ENCODE measurements at places on chromosomes 2 and 18.

DNA sequence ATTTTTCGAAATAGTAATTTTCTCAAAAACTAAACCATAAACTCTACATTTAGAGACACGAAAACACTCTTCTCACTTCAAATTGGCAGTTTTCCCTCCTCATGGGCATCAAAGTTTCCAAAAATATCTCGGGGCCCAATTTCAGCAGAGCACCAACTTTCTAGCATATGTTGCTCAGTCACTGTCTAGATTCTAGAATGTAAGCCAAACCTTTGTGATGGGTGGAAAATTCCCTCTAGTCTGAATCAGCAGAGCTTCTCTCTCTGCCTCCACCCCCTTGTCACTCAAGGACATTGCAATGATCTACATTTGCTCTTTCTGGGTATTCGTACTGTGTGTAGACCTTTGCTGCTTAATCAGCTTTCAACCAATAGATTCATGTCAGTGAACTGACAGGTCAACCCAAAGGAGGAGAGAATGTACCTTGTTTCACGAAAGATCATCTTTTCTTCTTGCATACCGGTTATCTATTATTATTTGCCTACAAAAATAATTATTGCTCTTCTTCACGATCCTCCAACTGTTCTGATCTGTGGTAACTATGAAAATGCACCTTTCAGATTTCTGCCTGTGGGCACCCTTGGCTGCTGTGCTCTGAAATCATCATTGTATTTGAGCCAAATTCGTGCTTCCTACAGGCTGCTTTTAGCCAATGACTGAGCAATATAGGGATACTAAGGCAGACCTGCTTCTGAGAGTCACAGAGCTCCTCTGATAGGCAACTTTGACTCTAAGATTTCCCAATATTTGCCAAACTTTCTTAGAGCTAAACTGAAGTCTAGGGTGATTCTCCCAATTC lies 38.7 kb upstream of the GLS start:
- DNase-seq = peak; percentile 66

- DNase-seq = no peak
These were observed 1138.8 kb upstream of the TMEFF2 start for GRCh38 chr2:193333539-193333938.

DNA sequence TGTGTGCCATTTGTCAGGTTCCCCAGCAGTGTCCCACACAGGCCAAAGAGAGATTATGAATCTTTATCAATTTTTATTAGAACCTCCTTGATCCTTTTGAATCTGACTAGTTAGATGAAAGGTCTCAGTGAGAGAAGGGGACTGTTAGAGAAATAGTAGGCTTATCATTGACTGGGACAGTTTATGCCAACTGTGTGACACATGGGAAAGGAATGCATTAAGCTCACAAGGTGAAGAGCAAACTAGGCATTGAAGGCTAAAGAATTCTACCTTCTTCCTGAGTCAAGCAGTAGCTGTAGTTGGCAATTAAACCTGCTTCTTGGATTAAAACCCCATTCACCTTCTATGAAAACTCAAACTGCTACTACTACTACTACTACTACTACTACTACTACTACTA lies 389.6 kb upstream of the CDH19 start:
- no peak for DNase-seq

DNA sequence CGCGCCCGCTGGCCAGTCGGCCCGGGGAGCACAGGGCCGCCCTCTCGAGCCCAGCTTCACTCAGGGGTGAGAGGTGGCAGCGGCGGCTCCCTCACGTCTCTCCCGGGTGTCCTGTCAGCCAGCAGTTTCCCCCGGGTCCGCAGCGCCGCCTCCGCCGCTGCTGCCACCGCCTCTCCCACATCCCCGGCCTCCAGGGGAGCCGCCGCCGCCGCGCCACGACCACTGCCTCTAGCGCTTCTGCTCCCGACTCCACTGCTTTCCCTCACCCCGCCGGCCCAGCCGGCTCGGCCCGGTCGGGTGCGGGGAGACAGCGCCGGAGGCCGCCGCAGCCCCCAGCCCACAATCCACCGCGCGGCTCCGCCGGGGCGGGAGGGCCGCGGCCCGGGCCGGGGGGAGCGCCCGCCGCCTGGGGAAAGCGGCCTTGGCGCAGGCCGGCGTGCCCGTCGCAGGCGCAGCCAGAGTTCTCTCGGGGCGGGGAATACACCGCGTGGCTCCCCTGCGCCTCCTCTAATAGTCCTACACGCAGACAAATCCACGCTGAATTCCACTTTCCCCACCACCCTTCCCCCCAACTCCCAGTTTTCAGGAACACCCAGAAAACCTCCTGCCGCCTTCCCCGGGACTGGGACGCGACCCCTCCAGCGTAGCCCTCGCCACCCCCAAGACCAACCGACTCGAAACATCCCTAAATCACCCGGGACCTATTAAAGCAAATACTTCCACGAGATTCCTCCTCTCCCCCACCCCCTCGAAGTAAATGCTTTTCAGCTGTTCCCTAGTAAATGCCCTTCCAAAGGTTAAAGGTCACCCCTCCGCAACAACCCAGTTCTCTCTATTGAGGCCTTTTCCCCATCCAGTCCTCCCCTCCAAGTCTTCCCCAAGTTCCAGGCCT lies at the start of gene VPS54:
Gene VPS54 (minus strand): TSS at position 346 of the 892 bp plus-strand sequence. CDS start 35,429 bp downstream, outside the sequence.
- peak; percentile 50 for DNase-seq

GRCh38 chr2:159146996-159147666 lies 139.4 kb downstream of the WDSUB1 start:
- DNase-seq = peak; percentile 70

DNA sequence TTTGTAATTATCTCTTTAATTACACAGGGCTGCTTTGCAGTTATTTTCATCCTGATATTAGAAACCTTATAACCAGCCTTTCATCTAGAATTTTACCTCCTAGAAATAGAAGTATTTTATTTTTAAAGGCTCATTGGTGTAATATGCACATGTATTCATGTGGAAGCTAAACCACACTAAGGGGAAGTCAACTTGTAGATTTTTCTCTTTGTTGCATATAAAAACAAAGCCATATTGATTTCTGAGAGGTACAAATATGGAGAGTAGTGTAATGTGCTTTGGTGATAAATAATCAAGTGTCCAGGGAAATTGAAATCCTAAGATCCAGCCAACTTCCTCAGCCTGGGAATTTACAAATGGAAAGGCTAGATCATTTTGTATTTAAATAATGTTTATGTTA lies 301.2 kb downstream of the LRATD1 start:
- DNase-seq = no peak

- peak; percentile 65 for DNase-seq
These were observed 128.5 kb downstream of the QPCT start for GRCh38 chr2:37472959-37473358.

- no peak for DNase-seq
These were observed 138.8 kb downstream of the BCL11A start for GRCh38 chr2:60414495-60415138.

DNA sequence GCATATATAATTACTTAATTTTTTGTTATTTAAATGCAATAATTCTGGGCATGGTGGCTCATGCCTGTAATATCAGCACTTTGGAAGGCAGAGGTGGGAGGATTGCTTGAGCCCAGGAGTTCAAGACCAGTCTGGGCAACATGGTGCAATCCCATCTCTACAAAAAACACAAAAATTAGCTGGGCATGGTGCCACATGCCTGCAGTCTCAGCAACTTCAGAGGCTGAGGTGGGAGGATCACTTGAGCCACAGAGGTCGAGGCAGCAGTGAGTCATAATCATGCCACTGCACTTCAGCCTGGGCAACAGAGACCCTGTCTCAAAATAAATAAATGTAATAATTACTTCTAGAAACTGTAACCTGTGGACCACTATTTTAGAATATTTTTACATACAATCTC lies 21.5 kb upstream of the TMEM87B start:
- DNase-seq = peak; percentile 93

- DNase-seq = no peak
These were observed at the start of gene LYPD6B for GRCh38 chr2:149038442-149039212. Gene LYPD6B, plus strand, starts transcription at chr2:149038699. Its CDS starts 92,250 bp downstream, at chr2:149130949.

DNA sequence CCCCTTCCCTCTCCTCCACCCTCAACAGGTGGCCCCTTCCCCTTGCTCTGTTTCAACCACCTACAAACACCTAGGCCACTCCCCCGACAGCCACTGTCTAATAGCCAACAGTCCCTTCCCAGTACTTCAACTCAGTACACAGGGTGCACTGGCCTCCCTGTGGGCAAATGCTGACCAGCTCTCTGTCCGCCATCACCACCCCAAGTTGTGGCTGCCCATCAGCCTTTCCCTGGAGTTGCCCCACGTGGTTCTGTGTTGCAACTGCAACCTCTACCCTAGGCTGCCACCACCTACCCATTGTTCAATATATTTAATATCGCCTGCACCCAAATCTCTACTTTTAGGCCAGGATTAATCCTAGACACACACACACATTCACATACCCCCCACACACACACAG lies 173.5 kb downstream of the MREG start:
- DNase-seq = no peak

DNA sequence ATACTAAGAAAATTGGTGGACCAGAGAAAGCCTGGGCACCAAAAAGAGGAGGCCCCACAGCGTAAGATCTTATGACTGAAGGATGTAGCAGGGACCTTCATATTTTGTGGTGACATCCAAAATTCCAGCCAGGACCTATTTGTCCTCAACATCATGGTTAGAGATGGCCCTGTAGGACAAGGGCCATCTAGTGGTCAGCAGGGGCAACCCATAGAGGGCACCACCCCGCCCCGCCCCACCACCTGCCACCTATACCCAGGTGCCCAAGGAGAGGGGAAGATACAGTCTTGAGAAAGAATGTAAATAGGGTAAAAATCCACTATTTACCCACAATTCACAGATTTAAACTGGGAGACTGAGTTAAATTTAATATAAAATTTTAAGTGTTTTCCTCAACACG lies 59.6 kb upstream of the TMEM163 start:
- DNase-seq = no peak

GRCh38 chr2:3738454-3738853 lies 35.1 kb downstream of the DCDC2C start:
- no peak for DNase-seq

- DNase-seq = no peak
These were observed 26.6 kb upstream of the ITGA4 start for GRCh38 chr2:181430406-181431118.

- no peak for DNase-seq
These were observed 115.6 kb downstream of the TXNL1 start for GRCh38 chr18:56522816-56523215.

DNA sequence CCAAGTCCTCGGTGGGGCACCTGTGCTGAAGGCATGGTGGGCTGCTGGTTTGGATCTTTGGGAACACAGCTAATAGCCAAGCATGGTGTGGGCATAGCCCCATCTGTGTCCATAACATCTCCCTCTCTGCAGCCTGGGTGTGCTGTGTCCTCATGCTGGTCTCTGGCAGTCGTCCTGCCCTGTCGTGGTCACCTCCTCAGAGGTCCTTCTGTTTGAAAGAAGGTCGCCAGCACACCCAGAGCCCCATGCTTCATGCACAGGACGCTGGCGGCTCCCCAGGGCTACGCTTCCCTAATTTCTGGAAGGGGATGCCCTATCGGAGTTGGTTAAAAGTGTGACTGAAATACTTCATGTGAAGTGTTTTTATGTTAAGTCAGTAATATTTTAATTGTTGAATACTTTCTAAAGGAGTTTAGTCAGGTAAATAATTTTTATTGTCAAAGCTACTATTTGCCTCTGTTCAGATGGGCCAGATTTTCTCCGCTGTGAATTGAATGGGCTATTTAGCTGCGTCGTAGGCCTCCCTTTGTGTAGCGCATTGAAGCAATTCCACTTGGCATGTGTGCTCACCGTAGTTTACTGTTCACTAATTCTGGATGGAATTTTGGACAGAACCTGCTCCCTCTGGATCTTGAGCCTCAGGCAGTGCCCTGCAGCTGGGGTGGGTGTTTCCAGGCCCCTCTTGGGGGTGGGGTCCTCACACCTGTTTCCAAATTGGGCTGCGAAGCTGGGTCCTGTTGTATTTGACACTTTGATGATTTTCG lies 81.9 kb downstream of the WDSUB1 start:
- no peak for DNase-seq

- DNase-seq = peak; percentile 62
These were observed 234.4 kb downstream of the TRIB2 start for GRCh38 chr2:12950957-12951656.

- no peak for DNase-seq
These were observed 130.4 kb downstream of the ZNF236 start for GRCh38 chr18:76952747-76953146.

DNA sequence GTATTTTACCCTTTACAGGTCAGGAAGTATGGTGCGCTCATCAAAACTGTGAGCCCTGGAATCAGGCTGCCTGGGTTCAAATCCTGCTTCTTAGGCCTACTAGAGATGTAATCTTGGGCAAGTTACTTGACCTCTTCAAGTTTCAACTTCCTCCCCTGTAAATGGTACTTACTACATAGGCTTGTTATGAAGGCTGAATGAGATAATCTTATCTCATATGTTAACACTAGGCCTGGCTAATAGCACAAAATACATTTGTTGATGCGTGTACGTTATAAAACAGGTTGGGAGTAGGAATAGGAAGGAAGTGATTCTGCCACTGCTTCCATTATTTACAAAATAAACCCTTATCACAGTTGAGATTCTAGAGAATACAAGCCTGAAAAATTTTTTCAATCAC lies 1.7 kb upstream of the RFTN2 start:
- DNase-seq = peak; percentile 25

DNA sequence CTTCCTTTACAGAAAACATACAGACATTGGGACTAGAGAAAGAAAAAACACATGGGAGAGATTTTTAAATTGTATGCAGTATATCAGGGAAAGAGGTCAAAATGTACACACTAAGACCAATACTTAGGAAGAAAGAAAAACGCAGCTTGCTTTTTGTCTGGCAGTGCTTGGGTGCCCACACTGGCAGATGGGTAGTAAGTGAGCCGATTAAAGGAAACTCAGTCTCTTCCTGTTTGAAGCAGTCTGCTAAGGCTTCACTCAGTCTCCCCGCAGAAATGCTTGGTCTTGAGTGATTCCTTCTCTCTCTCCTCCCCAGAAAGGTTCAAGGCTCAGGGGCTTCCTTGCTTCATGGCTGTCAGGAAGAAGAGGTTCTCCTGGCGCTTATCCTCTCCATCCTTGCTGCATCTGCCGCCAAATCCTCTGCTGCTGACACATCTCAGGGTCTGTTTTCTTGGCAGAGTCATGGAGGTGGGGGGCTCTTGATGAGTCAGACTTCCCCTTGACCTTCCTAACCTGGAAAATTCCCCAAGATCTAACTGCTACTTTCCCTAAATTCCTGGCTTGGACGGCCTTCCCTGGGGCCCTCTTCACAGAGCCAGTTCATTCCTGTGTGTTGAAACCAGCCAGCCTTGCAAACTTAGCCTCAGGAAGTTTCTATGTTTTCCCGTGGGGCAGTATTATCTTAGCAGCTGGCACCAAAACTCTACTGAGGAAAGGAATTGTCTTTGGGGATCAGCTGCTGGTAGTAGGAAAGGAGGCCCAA lies 10.5 kb upstream of the TMSB10 start:
- peak; percentile 81 for DNase-seq

Measured in NCI-H226 (cell line).